ENCODE measurements at places on chromosomes 5 and 9.
A peak's percentile ranks its signal among the peaks of the same experiment; 100 is the strongest.

- no peak for DNase-seq
Measured at GRCh38 chr9:69815313-69815712, 5.3 kb upstream of the CFAP95 start.

GRCh38 chr5:173890195-173890991, 2.2 kb downstream of the CPEB4 start:
- peak; percentile 52 for DNase-seq

GRCh38 chr9:127035423-127035822, 87.0 kb downstream of the ANGPTL2 start:
- DNase-seq, result no peak

- no peak for DNase-seq
Measured at GRCh38 chr9:121641224-121641611, 10.2 kb upstream of the DAB2IP start.

- DNase-seq, result no peak
Measured at GRCh38 chr9:15144622-15145061, 162.4 kb downstream of the TTC39B start.

DNA sequence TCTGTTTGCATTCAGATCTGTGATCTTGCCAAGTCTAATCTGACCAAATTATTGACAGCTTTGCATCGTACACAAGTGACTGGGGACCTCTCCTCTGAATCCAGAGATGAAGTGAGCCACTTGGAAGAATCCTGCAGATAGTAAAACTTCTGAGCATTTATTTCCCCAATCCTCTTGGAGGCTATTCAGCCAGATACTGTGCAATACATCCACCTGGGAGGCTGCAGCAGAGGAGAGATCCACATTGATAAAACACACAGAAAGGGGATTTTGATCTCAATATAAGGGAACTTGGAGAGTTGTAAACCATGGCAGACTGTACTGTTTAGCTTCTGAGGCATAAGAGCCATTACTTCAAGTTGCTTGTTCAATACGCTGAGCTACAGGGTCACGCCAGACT, 654.6 kb downstream of the MTRR start:
- DNase-seq, result no peak

DNA sequence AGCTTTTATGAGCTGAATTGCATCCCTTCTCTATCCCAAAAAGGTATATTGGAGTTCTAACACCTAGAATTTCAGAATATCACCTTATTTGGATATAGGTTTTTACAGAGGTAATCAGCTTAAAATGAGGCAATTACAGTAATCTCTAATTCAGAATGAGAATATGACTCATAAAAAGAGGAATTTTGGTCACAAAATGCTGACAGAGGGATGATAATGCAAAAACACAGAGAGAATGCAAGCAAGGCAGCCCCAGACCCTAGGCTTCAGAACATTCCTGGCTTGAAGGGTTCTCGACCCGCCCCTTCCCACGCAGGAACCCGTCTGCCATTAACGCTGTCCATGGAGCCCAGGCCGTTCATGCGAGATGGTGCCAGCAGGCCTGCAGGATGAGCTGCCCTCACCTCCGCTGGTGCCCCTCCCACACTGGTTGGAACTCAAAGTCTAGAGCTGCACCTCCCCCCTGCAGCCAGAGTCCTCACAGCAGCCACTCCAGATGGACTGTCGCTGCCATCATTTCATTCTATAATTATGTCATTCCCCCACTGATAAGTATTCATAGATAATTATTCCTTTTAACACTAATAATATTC, 1173.4 kb upstream of the ACO1 start:
- no peak for DNase-seq

- no peak for DNase-seq
Measured at GRCh38 chr5:3373391-3373790, 222.2 kb upstream of the IRX1 start.

GRCh38 chr5:73295447-73295846, 122.5 kb downstream of the TMEM174 start:
- DNase-seq, result no peak

DNA sequence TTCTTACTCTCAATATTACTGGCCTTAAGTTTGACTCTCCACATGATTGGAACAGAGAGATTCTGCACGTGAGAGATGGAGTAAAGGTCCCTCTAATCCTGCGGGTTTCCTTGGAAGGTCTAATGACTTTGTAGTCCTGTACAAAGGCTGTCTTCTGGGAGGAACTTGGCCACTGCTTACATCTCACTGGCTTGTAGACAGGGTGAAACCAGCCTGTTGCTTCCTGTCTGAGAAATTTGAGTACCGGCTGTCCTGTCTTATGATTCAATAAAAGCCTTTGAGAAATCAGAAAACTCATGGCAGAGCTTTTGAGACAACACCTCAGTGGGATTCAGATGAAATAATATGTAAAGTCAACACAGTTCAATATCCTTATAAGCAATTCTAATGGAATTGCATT, 43.0 kb downstream of the IL31RA start:
- no peak for DNase-seq

DNA sequence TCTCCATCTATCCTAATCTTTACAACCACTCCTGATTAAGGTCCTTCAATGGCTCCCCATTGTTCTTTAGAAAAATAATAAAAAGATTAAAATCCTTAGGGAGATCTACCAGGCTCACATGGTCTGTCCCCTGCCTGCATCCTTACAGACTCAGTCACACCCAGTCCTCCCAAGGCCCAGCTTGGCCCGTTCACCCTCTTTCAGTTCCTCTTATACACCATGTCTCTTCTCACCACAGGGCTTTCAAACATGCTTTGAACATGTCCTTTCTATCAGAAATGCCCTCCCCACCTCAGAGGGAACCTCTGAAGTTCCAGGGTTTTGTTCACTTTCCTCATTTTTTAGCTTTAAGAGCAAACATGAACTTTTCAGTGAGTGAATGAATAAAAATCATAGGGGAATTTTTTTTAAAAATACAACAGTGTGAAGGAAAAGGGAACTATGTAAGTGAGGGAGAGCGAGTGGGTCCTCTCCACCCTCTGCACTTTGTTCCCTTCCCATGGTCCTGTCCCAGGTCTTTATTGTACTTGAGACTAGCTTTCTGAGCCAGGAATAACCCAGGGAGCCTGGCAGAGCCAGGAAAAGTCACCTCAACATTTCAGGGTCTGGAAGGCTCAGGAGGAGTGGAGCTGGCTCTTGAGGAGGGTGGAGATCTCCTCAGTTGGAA, 55.3 kb downstream of the TRPC7 start:
- DNase-seq, result no peak

- DNase-seq, result peak; percentile 20
Measured at GRCh38 chr9:110977259-110977709, 61.0 kb downstream of the LPAR1 start.

- DNase-seq, result no peak
Measured at GRCh38 chr9:133347515-133347984, 381 bp downstream of the MED22 start.

GRCh38 chr9:2477755-2478154, 143.8 kb upstream of the VLDLR start:
- no peak for DNase-seq

DNA sequence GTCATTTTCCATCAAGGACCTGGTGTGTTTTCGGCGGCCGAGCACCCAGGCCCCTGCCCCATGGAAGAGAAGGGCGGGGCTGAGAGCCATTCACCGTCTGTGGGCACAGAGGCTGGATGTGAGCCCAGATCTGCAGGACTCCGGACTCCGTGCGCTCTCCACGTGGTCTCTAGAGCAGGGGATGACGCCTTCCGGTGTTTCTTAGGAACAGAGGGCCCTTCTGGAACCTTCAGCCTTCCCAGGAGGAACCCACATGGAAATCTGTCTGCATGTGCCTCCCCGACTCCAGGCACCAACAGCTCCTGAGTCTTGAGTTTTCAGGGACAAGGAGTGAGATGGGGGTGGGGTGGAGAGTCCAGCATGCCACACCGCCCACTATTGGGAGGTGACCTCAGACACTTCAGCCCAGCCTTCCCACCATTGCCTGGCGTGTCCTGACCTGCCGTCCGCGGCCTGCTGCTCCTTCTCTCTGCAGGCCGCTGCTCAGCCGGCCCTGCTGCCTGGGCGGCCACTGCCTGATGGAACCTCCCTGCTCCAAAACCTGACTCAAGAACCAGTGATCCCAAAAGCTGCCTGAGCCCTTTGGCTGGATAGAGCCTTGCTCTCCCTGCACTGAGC, 2.4 kb upstream of the RXRA start:
- no peak for DNase-seq

GRCh38 chr5:113227798-113228197, 207.0 kb downstream of the TSSK1B start:
- DNase-seq, result no peak

GRCh38 chr5:107888541-107888940, 217.8 kb upstream of the EFNA5 start:
- DNase-seq, result no peak

DNA sequence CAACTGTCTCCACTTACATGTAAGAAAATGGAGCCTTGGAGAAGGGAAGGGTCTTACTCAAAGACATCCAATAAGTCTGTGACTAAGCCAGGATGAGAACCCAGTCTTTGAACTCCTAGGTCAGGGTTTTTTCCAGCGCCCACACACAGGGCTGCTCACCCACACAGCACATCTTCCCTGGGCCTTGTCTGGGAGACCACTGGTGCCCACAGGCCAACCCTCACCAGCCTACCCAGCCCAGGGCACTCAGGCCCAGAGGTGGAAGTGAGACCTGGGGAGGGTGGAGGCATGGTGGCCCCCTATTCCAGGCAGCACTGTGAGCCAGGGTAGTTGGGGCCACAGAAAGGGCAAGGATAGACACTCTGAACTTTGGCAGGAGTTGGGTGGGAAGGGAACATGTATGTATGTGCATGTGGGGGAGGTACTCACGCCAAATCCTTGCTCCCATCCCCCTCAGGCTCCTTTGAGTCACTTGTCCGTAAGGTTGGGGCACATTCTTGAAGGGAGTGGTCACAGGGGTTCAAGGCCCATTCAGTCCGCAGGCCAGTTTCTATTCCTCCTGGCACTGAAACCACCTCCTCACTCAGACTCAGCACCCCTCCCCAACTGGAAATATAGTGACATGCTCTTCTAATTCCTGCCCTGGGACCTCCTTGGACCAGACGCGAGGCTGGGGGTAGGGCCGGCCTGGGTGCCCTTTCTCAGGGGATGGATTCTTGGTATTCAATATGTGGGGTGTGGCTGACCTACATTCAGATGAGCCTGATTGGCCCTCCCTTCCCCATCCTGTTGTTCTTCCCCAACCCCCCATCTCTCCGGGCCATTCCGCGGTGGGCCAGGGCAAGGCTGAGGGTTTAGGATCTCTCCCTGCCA, 2.9 kb upstream of the SLC4A9 start:
- DNase-seq, result no peak

- DNase-seq, result no peak
Measured at GRCh38 chr5:10456583-10457420, 15.1 kb downstream of the ROPN1L start.

DNA sequence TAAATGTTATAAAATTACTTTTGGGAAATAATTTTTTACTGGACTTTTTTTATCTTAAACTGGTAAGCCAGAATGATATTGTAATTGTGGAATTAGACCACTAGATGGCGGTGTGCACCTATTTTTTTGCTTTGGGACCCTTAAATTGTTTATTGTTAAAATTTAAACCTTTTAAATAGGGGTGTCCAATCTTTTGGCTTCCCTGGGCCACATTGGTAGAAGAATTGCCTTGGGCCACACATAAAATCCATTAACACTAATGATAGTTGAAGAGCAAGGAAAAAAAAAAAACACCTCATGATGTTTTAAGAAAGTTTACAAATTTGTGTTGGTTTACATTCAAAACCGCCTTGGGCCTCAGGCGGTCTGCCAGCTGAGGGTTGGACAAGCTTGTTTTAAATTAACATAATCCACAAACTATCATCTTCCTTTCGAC, 28.4 kb upstream of the GADD45G start:
- no peak for DNase-seq

DNA sequence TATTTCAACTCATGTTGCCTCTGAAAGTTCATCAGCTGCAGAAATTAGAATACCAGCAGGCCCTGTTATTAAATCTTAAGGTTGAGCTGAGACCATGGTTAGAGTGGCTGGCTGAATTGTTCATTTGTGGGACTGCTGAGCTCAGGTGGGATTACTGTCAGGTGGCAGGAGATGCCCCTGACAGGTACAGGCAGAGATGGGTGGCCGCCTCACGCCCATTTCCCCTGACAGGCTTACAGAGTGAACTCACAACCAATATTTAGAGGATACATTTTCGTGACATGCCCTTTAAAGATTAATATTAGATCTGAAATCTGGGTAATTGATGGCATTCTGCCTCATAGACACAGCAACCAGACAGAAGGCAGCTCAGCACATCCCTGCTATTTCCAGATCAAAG, 136.0 kb downstream of the MVB12B start:
- DNase-seq, result no peak

DNA sequence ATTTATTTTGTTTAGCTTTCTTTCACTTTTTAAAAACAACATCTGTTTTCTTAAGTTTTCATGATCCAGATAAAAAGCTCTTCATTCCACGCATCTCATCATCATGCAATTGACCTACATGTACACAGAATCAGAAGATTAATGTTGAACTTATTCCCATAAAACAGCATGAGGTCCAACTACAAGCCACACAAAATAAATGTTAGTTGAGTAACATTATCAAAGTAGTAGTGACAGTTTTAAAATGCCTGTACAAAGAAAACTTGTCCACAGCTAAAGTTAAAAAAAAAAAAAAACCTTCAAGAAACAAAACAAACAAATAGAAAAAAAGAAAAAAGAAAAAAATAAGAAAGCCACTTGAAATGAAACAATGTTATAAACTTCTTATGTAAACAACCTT, 846.3 kb downstream of the TLE1 start:
- no peak for DNase-seq

- DNase-seq, result no peak
Measured at GRCh38 chr5:154673506-154673905, 81.7 kb upstream of the LARP1 start.

DNA sequence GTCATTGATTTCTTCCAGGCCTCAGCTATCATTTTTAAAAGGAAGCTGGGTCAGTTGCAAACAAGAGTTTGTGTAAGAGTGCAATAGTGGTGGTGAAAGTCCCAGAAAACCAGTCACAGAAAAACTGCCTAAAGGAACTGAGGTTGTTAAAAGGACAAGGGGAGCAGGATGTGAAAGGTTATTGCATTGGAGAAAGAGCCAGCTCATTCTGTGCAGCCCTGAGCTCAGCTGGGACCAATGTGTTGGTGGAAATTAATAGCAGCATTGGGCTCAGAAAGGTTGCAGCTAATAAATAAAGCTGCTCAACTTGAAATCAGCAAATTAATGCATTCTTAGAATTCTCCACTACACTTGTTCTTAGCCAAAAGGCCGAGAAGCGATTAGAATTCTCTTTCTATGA, 34.9 kb downstream of the NREP start:
- no peak for DNase-seq
